ENCODE measurements at places on chromosomes 7 and 10.
A peak's percentile ranks its signal among the peaks of the same experiment; 100 is the strongest.

GRCh38 chr7:158129037-158130022, 458.3 kb downstream of the PTPRN2 start:
- DNase-seq, result no peak

DNA sequence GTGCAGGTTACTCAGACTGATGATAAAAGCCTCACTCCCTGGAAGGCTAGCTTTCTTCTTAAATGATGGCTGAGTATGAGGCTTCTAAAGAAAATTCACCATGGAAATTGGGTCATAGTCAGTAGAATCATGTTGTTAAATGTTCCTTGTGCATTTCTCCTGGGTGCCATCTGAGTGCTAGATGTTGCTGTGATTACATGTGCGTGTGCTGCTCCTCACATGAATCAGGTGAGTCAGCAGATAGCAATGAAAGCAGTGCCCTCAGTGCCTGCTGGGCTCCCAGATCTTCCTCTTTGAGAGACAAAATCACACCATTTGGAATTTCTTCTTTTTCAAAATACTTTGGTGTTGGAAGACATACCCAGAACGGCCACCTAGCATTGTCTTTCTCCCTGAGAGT, 331.7 kb downstream of the XPNPEP1 start:
- DNase-seq, result no peak

DNA sequence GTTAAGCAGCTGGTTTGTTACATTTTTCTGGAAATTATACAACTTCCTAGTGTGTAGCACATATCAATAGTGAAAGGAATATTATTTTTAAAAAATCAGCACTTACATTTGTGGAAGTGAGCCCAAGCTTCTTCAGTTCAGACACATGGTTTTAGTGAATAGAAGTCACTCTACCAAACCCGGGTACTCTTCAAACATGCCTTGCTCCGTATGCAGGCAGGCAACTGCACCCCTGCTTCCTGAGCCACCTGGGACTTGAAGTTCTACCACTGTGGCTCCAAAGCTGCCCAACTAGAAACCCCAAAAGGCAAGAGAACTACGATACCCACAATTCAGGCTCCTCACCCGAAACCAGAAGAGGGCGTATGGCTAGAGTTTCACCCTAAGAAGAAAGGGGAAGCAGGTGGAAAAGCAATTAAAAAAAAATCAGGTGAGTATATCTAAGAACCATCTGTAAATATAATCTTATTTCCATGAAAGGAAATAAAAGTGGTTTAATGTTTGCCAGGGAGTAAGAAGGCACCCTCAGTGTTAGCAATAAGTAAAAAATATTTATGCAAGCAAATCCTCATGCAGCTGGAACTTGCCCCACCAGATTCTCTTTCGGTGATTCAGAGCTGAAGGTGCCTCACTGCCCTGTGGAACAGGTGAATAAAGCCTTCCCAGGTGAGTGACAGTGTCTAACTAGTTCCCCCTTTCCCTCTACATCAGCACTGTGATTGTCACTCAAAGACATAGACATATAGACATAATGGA, at the start of gene MACC1:
Gene MACC1 (minus strand): TSS at position 192 of the 756 bp plus-strand sequence. CDS start 55,522 bp downstream, outside the sequence.
- DNase-seq, result no peak

DNA sequence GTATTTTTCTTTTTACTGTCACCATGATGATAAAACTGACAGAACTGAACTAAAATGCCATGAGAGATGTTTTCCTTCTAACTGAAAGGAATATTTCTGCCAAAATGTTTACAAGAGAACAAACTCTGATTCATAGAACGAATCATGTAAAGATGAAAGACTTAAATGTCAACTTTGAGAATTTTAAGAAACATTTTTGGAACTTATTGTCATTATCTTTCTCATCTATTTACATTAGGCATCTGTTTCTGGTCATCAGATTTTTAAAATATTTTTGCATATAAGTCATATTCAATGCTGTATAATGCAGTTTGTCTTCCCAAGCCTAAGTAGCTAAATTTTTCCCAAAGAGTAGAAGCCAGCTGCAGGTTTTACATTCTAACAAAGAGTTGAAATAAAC, 358.5 kb downstream of the TFEC start:
- DNase-seq, result no peak

DNA sequence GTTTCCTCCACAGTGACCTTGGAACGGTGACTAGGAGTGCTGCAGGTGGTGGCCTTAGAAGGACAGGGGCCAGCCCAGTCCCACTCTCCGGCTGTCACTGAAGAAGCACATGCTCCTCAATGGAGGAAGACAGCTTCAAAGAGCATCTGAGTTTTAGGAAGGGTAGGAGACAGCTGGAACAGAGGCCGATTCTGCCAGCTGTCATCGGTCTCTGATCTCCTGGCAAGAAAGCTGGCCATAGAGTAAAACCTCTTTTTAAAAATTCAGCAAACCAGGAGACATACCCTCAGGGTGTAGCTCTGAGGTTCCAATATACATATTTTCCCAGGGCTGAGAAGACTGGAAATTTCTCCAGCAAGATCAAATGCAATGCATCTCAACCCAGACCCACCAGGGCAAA, 55.9 kb downstream of the KCNMA1 start:
- no peak for DNase-seq

- no peak for DNase-seq
Observed at GRCh38 chr10:131777162-131777561, 123.6 kb upstream of the PPP2R2D start.

- no peak for DNase-seq
Observed at GRCh38 chr7:95104739-95105138, 197.3 kb downstream of the PPP1R9A start.

DNA sequence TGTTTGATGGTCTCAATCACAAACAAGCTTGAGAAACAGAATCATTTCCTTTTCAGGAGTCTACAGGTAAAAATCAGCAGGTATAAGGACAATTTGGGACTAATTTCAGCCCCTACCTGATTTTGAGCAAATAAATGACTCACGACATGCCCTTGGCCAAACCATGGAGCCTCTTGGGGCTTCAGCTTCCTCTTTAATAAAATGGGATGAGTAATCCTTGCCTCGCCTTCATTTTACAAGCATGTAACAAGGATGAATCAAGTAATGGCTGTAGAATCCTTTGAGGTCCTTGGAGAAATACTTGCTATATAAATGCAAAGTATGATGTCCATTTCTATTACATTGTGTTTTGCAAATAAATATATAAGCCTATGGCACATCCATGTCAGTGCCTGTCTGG, 212.8 kb upstream of the PODXL start:
- no peak for DNase-seq

GRCh38 chr7:106064771-106065574, 47.1 kb downstream of the SYPL1 start:
- peak; percentile 54 for DNase-seq

DNA sequence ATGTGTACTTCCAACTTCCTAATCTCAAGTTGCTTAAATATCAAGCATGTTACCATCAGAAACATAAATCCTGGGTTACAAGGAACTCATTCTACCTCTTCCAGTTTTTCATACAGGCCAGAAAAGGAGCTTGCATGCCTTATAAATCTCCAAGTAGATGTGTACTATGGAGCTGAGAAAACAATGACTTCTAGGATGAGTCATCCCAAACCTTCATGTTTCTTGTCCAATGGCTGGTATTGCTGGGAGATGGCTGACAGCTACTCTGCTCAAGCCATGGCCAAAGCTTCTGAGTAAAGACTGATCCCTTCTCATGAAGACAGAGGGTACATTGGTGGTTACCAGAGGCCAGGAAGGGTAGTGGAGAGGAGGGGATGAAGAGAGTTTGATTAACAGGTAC, 8.6 kb downstream of the RAPGEF5 start:
- no peak for DNase-seq

GRCh38 chr10:26477501-26477900, 39.4 kb downstream of the APBB1IP start:
- no peak for DNase-seq

DNA sequence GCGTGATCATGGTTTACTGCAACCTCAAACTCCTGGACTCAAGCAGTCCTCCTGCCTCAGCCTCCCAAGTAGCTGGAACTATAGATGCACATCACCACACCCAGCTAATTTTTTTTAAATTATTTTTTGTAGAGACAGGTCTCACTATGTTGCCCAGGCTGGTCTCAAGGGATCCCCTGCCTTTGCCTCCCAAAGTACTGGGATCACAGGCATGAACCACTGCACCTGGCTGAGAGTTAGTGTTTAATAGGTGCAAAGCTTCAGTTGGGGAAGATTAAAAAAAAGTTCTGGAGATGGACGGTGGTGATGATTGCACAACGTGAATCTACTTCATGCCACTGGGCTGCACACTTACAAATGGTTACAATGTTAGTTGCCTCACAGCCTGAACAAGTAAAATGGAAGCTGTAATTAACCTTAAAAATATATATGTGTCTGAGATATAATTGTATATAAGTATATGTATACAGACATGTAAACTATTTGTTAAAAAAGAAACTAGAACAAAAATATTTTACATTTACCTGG, 106.4 kb upstream of the ZNF438 start:
- DNase-seq, result no peak

- DNase-seq, result no peak
Observed at GRCh38 chr7:17558135-17558534, 259.7 kb downstream of the AHR start.

- no peak for DNase-seq
Observed at GRCh38 chr10:12387561-12388210, 38.3 kb downstream of the CAMK1D start.

- DNase-seq, result no peak
Observed at GRCh38 chr7:107773027-107773426, 29.1 kb downstream of the CBLL1 start.

Measured in substantia nigra (tissue), 51 donors.